PC-3 (cell line): ENCODE measurements at places on chromosomes 4 and X. TPM values are rescaled to one million over a fixed set of nuclear protein-coding genes. Genes with fewer than 3 reads are reported as not detected.

Gene CLDN34
- total RNA-seq, result 0.66 TPM in 1 of 2 replicates, not detected in the other

GRCh38 chr4:2141022-2141761, 82.1 kb downstream of the NAT8L start:
- no peak for DNase-seq

GRCh38 chrX:84501798-84502628, at the start of gene HDX:
Gene HDX (minus strand): TSS chrX:84502453. CDS start chrX:84475397, 27,056 bp downstream.
- peak; percentile 80 for DNase-seq

Gene TCEAL2
- total RNA-seq, result not detected in 2 replicates

Gene NR3C2
- 1.2 and 2.8 TPM in 2 replicates for total RNA-seq

- DNase-seq, result no peak
Observed at GRCh38 chrX:120335289-120335688, 24.0 kb upstream of the TMEM255A start.

GRCh38 chr4:22625311-22625710, 67.4 kb upstream of the GBA3 start:
- peak; percentile 5 for DNase-seq

- DNase-seq, result no peak
Observed at GRCh38 chr4:87019898-87020297, 85.1 kb downstream of the AFF1 start.

DNA sequence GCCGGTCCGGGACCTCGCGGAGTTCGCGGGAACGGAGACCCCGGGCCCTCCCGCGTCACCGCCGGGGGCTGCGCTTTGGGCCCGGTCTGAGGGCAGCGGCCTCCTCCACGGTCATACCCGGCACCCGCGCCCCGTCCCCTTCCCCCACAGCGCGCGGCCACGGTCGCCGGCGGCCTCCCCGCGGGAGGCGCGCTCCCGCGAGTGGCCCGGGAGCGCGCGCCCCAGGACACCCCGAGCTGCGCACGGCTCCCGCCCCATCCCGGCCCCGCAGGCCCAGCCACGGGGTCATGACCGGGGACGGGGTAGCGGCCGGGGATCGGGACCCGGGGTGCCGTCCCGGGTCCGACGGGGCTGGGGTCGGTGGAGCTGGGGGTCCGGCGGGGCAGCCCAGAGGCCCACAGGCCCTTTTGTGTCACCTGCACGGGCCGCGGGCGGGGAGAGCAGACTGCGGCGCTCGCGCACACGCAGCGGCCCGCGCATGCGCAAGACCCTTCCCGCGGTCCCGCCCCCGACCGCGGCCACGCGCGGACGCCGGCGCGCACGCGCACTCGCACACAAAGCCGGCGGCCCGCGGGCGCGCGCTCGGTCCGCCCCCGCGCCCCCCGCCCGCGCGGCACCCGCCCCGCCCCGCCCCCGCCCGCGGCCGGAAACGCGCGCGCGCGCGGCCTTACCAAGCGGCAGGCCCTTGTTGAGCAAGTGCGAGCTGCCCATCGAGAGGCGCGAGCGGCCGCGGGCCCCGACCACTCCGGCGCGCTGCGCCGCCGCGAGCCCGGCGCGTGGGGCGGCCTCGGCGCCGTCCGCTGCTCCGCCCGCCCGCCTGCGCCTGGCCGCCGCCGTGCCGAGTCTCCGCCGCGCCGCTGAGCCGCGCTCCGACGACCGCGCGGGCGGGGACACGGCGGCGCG, at the start of gene CTBP1:
TSS of gene CTBP1 (minus strand) at position 886 of the 903 bp plus-strand sequence. CDS start 7,799 bp downstream, outside the sequence.
- DNase-seq, result peak; percentile 78

GRCh38 chr4:15010038-15010585, 7.8 kb downstream of the CPEB2 start:
- no peak for DNase-seq

DNA sequence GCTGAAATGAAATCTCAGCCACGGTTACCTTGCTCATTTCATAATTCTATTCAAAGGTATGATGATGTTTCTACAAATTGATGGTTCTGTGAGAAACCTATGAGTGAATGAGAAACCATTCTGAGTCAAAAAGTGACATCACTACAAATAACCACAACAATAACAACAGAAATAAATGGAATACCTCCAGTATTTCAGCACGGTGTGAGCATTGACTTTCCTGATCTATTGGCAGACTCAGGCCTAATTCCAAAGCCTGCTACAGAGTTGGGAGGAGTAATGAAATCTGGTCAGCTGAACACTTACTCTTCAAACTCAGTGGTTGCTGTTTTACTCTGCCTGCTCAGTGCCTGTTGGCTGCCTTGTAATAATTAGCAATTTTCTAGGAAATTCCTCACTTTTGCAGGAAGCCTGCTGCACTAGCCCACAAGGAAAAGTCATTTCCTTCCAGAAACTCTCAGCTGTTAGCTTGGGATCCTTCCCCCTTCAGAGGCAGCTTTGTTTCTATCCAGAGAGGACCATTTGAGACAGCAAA, 18.8 kb upstream of the SYNPO2 start:
- DNase-seq, result no peak

GRCh38 chrX:17082831-17083230, 136.4 kb downstream of the REPS2 start:
- peak; percentile 61 for DNase-seq

- DNase-seq, result no peak
Observed at GRCh38 chr4:13496605-13497004, 12.5 kb upstream of the RAB28 start.

Gene CT45A3
- not detected in 2 replicates for total RNA-seq

- no peak for DNase-seq
Observed at GRCh38 chr4:118867311-118868067, 21.2 kb upstream of the SYNPO2 start.

DNA sequence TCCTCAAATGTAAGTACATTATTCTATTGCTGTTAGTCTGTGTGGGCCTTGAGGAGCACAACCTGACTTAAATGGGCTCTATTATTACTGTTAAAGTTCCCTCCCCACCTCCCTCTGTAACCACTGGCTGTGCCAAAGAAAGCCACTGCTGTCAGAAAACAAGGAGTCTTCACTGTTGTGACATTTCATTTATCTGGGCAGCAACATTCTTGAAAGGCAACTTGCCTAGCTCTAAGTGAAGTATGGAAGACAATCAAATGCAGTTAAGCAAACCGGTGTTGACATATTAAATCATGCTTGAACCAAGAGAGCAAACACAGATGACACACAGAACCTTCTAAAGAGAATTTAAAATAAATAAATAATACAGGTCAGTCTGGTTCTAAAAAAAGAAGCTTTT, 81.0 kb downstream of the EPHA5 start:
- peak; percentile 47 for DNase-seq

Gene P2RY8
- total RNA-seq, result not detected in 2 replicates

DNA sequence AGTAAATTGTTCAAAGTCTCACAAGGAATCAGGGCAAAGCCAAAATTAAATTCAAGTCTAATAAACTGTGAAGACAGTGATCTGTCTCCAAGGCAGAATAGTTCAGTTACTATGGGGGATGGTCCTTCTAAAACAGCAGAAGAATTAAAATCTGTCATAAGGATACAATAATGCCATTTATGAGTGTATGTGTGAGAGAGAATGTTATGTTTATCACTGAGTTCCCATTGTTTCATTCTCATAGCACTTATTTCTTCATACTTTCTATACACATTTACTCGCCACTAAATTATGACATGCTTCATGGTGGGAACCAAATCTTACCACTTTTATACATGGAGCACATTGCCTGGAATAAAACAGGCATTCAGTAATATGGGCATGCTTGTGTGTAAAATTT, 102.5 kb downstream of the AMMECR1 start:
- DNase-seq, result no peak

DNA sequence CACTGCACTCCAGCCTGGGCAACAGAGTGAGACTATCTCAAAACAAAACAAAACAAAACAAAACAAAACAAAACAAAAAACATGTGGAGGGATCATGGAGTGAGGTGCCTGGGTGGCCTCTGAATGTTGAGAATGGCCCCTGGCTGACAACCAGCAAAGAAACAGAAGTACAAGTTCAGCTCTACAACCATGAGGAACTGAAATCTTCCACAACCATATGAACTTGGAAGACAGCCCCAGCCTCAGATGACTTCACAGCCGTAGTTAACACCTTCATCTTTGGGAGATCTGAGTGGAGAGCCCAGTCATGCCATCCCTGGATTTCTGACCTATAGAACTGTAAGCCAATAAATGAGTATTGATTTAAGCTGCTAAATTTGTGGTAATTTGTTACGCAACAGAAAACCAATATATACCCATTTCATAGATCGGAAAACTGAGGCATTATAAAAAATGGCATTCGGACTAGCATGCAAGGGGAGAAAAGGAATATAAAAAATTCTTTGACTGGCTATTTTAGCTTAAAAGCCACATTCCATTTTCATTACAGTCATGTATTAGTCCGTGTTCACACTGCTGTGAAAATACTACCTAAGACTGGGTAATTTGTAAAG, 138.7 kb upstream of the RAPGEF2 start:
- DNase-seq, result no peak

DNA sequence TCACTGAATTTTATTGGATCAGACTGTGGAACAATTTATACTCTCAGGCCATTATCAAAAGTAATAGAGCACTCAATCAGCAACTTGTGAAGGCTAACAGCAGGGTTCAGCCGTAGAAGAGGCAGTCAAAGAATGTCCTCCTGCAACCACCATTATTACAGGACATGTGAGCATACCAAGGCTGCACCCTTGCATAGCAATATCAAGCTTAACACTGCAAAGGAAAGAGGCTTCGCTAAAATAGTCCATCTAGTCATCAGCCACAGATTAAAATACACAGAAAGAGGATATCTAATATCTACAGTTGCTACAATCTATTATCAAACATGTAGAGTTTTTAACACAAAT, 42.9 kb upstream of the TMPRSS11B start:
- DNase-seq, result no peak

DNA sequence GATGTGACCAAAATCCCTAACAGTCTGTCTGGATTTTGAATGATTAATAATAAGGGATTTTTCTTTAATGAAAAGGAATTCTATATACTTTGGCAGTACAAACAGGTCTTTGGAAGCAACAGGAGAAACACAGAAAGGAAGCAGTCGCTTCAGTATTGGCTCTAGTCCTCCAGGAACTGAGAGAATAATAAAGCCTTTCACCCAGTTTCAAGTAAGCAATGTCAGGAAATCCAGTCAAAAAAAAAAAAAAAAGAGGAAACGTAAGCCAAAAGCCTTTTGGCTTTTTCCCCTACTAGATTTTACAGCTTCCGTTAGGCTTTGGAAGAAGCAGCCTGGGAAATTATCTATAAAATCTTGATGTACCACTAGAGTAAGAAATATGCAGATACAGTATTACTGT, 61.7 kb upstream of the HDAC8 start:
- peak; percentile 20 for DNase-seq

- no peak for DNase-seq
Observed at GRCh38 chrX:112889400-112889799, 48.8 kb upstream of the AMOT start.

DNA sequence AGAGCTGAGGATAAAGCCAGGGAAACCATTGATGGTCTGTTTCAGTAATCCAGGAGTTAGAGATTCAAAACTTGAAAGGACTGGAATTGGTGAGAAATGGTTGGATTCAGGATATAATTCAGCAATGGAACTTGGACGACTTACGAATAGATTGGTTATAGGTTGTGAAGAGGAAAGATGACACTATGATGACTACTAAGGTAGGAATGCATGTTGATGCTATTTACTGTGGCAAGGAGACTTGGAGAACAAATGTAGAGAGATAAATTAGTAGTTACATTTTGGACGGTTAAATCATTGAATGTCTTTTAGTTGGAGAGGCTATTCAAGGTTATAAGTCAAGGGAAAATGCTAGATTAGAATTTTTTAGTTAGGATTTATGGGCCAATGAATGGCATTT, 365.4 kb upstream of the TECRL start:
- peak; percentile 74 for DNase-seq

Gene GASK1B
- 0.46 and 0.51 TPM in 2 replicates for total RNA-seq

- peak; percentile 27 for DNase-seq
Observed at GRCh38 chr4:55658657-55659056, 22.6 kb upstream of the NMU start.

DNA sequence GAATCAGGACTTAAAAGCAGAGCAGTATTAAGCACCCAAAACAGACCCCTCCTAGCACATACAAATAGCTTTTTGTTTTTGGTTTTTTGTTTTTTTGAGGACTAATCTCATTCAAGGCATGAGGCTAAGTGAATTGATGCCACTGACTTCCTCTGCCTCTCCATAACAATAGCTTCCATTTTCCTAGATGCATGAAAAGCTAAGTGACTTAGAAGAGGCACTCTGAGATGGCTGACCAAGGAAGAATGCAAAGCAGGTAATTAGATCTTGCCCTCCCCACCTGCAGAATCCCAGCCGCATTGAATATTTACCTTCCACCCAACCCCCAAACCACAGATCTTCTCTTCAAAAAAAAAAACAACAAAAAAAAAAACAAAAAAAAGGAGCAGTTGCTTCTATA, 7.4 kb upstream of the KDR start:
- DNase-seq, result no peak

DNA sequence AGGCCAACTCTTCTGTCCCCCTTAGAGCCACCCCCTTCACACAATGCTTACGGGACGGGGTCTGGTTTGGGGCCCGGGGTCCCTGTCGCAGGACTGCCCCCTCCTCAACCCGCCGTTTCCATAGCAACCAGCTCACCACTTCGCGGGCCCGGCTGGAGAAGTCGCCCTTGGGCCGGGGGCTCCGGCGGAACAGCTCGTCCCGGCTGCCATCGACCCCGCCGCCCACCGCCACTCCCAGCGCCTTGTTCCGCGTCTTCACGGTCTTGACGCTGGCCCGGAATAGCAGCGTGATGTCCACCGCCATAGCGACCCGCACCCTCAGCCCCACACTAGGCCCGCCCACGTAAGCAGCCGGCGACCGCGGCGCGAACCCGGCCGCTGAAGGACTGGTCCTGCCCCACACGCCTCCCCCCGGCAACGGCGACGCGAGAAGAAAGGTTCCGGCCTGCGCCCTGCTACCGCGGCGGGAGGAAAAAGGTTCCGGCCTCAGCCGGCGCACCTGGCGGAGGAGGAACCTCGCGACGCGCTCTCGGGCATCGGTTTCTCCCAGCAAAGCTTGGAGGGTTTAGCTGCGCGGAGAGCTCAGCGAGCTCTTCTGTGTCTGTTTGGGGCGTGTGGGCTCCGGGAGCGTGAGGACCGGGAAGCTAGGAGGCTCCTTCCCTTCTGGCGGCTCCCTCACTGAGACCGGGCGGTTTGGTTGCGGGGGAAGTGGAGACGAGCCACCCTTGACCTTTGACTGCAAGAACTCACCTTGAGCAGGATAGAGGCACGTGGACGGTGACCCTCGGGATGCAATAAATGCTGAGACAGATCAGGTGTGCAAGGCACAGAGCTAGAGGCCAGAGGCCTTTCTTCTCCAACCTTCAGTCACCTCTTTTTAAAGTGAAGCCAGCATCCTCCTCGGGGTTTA, at the start of gene STX18:
TSS of gene STX18 (minus strand) at position 388 of the 910 bp plus-strand sequence. CDS start at position 304, 84 bp downstream.
- DNase-seq, result peak; percentile 76

Gene SMIM31
- total RNA-seq, result not detected in 2 replicates

- peak; percentile 68 for DNase-seq
Observed at GRCh38 chr4:8267077-8267476, 2.5 kb upstream of the HTRA3 start.

DNA sequence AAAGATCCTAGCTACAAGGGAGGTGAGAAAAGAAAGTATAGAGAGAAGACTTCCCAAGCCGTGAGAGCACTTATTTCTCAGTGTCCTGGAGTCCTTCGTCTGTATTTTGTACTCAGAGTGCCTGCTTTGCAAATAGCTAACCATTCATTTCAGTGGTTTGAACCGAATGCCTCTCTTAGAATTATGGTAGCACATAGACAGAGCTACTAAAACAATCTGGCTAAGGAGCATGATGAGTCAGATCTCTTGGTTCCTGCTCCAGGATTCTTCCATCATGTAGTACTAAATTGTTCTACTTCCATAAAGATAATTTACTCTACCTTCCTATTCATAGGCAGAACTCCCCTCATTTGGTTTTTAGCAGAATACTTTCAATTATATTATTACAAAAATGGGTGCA, 946.6 kb downstream of the STIM2 start:
- no peak for DNase-seq

Gene FGF16
- total RNA-seq, result not detected in 2 replicates
